A549 treated with Hydrocortisone at 1 μM for 4 hours (cell line): ENCODE measurements at places on chromosomes 6 and 20. TPM values are rescaled to one million over a fixed set of nuclear protein-coding genes. Genes with fewer than 3 reads are reported as not detected.

Gene PLTP
- 1.4 to 1.9 TPM (median 1.7 TPM) in 5 replicates for total RNA-seq

Gene SRC
- total RNA-seq = 125 to 130 TPM (median 127 TPM) in 5 replicates

Gene POPDC3
- total RNA-seq = 21.9 to 23.9 TPM (median 23.1 TPM) in 5 replicates

Gene DNAH8
- total RNA-seq = not detected in 5 replicates

Gene FILIP1
- total RNA-seq = 0.20 to 0.35 TPM (median 0.29 TPM) in 5 replicates

Gene SLC17A9
- total RNA-seq = 0.06 to 0.12 TPM (median 0.08 TPM) in 3 of 5 replicates, not detected in the others

Gene FOXQ1
- 2.8 to 5.3 TPM (median 5.0 TPM) in 5 replicates for total RNA-seq

Gene BMP5
- total RNA-seq = not detected in 5 replicates

Gene FOXO3
- 10.8 to 17.7 TPM (median 14.3 TPM) in 5 replicates for total RNA-seq

Gene RRAGD
- 3.5 to 4.8 TPM (median 4.6 TPM) in 5 replicates for total RNA-seq

Gene HSPA12B
- 0.43 to 0.70 TPM (median 0.54 TPM) in 5 replicates for total RNA-seq

Gene TMEM244
- total RNA-seq = not detected in 5 replicates

Gene CYP24A1
- total RNA-seq = 58.6 to 103 TPM (median 91.3 TPM) in 5 replicates

Gene HUS1B
- 0.14 to 0.49 TPM (median 0.27 TPM) in 4 of 5 replicates, not detected in the other for total RNA-seq

Gene FERMT1
- total RNA-seq = 14.2 to 18.4 TPM (median 14.7 TPM) in 5 replicates

Gene DUSP15
- 0.39 to 1.0 TPM (median 0.83 TPM) in 5 replicates for total RNA-seq

Gene FHL5
- not detected in 5 replicates for total RNA-seq

Gene TRIM15
- not detected in 5 replicates for total RNA-seq

Gene NCOA7
- 10.4 to 18.8 TPM (median 14.1 TPM) in 5 replicates for total RNA-seq

Gene HECA
- 1.1 to 2.6 TPM (median 1.9 TPM) in 5 replicates for total RNA-seq

Gene KCNK16
- not detected in 5 replicates for total RNA-seq

Gene CCDC28A
- total RNA-seq = 11.3 to 14.4 TPM (median 11.9 TPM) in 5 replicates

Gene SLC35D3
- 0.05 to 0.09 TPM (median 0.06 TPM) in 3 of 5 replicates, not detected in the others for total RNA-seq

Gene SLC26A8
- 0.10 TPM in 1 of 5 replicates, not detected in the others for total RNA-seq

Gene ATP6V1G2
- 0.46 to 0.93 TPM (median 0.67 TPM) in 5 replicates for total RNA-seq

Gene TMC2
- total RNA-seq = not detected in 5 replicates

Gene CLPSL1
- not detected in 5 replicates for total RNA-seq

Gene SMOC2
- total RNA-seq = 0.02 to 0.05 TPM (median 0.03 TPM) in 3 of 5 replicates, not detected in the others

Gene KCNB1
- total RNA-seq = 2.6 to 3.9 TPM (median 3.1 TPM) in 5 replicates

Gene FRK
- total RNA-seq = 1.1 to 1.7 TPM (median 1.2 TPM) in 5 replicates

Gene TCP11
- total RNA-seq = not detected in 5 replicates

Gene BPIFA1
- not detected in 5 replicates for total RNA-seq

Gene PCMTD2
- 8.6 to 13.4 TPM (median 12.1 TPM) in 5 replicates for total RNA-seq

Gene SLC17A2
- total RNA-seq = not detected in 5 replicates

Gene SCGN
- total RNA-seq = 0.17 to 0.36 TPM (median 0.21 TPM) in 5 replicates

Gene TPMT
- total RNA-seq = 4.9 to 6.7 TPM (median 6.0 TPM) in 5 replicates

Gene QKI
- total RNA-seq = 33.7 to 76.5 TPM (median 46.2 TPM) in 5 replicates

Gene TBXT
- total RNA-seq = 0.21 TPM in 1 of 5 replicates, not detected in the others

Gene CDC40
- total RNA-seq = 6.3 to 11.0 TPM (median 8.3 TPM) in 5 replicates

Gene DCDC2
- total RNA-seq = 1.9 to 3.7 TPM (median 2.7 TPM) in 5 replicates

Gene OXT
- not detected in 5 replicates for total RNA-seq

Gene LIN28B
- 0.87 to 1.7 TPM (median 1.4 TPM) in 5 replicates for total RNA-seq

Gene CNBD2
- 6.1 to 7.0 TPM (median 6.3 TPM) in 5 replicates for total RNA-seq

Gene GNAS-AS1
- total RNA-seq = not detected in 5 replicates

Gene GMPR
- total RNA-seq = 4.3 to 6.5 TPM (median 5.6 TPM) in 5 replicates

Gene TINAG
- not detected in 5 replicates for total RNA-seq

Gene LRRN4
- total RNA-seq = 0.07 TPM in 1 of 5 replicates, not detected in the others

Gene PRSS16
- total RNA-seq = 3.0 to 3.4 TPM (median 3.0 TPM) in 5 replicates

Gene PARD6B
- 2.7 to 3.9 TPM (median 3.4 TPM) in 5 replicates for total RNA-seq

Gene PDYN
- not detected in 5 replicates for total RNA-seq

Gene SYCP2L
- total RNA-seq = 1.3 to 4.0 TPM (median 2.4 TPM) in 5 replicates

Gene PBOV1
- not detected in 5 replicates for total RNA-seq

Gene SH3BGRL2
- 0.26 to 0.44 TPM (median 0.32 TPM) in 5 replicates for total RNA-seq

Gene PACRG
- 0.09 TPM in 1 of 5 replicates, not detected in the others for total RNA-seq

Gene CLVS2
- total RNA-seq = 0.08 to 0.26 TPM (median 0.17 TPM) in 5 replicates

Gene NAPB
- 2.6 to 3.9 TPM (median 3.6 TPM) in 5 replicates for total RNA-seq

Gene MTHFD1L
- total RNA-seq = 38.4 to 46.6 TPM (median 44.6 TPM) in 5 replicates

Gene SIRPB1
- total RNA-seq = 0.32 to 0.71 TPM (median 0.55 TPM) in 5 replicates

Gene UBE3D
- 2.8 to 4.2 TPM (median 3.2 TPM) in 5 replicates for total RNA-seq
